ENCODE measurements at places on chromosomes 3 and 15. TPM values are rescaled to one million over a fixed set of nuclear protein-coding genes. Genes with fewer than 3 reads are reported as not detected.

- peak overlapping the region; percentile 42 for H3K4me3 ChIP-seq
- H3K27ac ChIP-seq, result peak overlapping the region; percentile 73
- H3K36me3 ChIP-seq, result no peaks in the 10 kb centered on the region
- no peak for DNase-seq
These were observed 51.0 kb upstream of the SSR3 start for GRCh38 chr3:156605686-156606605.

- DNase-seq, result no peak
- no peak overlapping the region for H3K27ac ChIP-seq
- no peak overlapping the region for H3K4me3 ChIP-seq
- H3K36me3 ChIP-seq, result no peaks in the 10 kb centered on the region
- H3K4me1 ChIP-seq, result peaks cover 11% of the 10 kb centered on the region
These were observed 24.6 kb downstream of the TMCC1 start for GRCh38 chr3:129868912-129869311.

DNA sequence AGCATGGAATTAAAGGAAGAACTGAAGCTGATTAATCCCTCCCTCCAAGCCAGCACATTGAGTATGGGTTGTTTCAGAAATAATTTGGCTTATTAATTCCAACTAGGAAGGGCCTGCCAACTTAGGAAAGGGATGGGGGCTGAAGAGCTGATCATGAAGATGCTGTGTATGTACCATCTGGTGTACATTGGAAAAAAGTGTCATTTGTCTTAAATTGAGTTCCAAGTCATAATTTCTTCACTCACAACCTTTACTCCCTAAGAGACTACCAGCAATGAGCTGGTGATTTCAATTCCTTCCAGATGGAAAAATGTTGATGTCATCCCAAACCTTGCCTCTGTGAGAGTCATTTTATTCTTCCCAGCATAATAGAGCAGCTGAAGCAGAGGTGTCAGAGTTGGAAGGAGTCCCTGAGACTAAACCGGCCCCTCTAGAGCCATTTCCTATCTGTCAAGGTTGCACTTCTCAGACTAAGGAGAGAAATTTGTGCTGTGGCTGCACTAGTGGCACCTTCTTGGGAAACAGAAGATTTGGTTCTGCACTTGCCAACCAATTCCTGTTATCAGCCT, 79.4 kb downstream of the GTPBP8 start:
- H3K27me3 ChIP-seq, result no peaks in the 10 kb centered on the region
- H3K4me3 ChIP-seq, result no peak overlapping the region
- H3K27ac ChIP-seq, result no peak overlapping the region

- no peak for DNase-seq
- no peaks in the 10 kb centered on the region for H3K36me3 ChIP-seq
- no peak overlapping the region for H3K27ac ChIP-seq
- H3K27me3 ChIP-seq, result no peaks in the 10 kb centered on the region
- peak overlapping the region; percentile 69 for H3K4me3 ChIP-seq
These were observed 870 bp upstream of the TSEN2 start for GRCh38 chr3:12483410-12483809.

Gene CLDN18
- not detected for total RNA-seq

All from suprapubic skin (tissue), 4 donors.